ENCODE measurements at places on chromosomes 13 and 19. TPM values are rescaled to one million over a fixed set of nuclear protein-coding genes. Genes with fewer than 3 reads are reported as not detected.

The ZNF540 gene
- 0.95 TPM for polyA plus RNA-seq

The PLEKHG2 gene
- 3.6 TPM for polyA plus RNA-seq

The CPB2 gene
- polyA plus RNA-seq = 0.06 TPM

The MVB12A gene
- 23.3 TPM for polyA plus RNA-seq

The IL4I1 gene
- polyA plus RNA-seq = 0.09 TPM
